ENCODE measurements at places on chromosomes 1 and 21.

GRCh38 chr1:160718210-160718609 lies 6.6 kb upstream of the CD48 start:
- no peak for DNase-seq

GRCh38 chr1:36151845-36152203 lies 2.5 kb upstream of the TRAPPC3 start:
- DNase-seq = no peak

GRCh38 chr1:238562341-238562740 lies 671.6 kb upstream of the ZP4 start:
- DNase-seq = no peak

GRCh38 chr1:14521622-14522021 lies 76.9 kb upstream of the KAZN start:
- DNase-seq = no peak

- peak; percentile 63 for DNase-seq
Observed at GRCh38 chr1:114670083-114671010, 498 bp upstream of the DENND2C start.

DNA sequence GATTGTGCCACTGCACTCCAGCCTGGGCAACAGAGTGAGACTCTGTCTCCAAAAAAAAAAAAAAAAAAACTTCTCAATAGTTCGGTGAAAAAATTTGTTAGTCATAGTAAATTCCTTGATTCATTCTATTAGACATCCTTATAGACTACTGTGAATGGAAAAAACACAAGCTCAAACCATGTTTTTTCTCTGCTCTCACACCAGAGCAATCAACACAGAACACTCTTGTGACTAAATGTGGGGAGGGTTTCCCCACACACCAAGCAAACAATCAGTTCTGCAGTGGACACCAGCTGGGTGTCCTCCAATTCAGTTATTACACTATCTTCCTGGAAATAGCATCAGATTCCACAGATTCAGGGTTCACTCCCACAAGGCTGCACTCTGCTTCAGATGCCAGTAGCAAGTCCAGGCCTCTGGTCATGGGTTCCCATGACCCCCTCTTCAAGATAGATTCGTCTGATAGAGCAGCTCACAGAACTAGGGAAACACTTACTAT lies 69.1 kb upstream of the TEKT2 start:
- no peak for DNase-seq
